ENCODE measurements at places on chromosomes 6 and 20.

DNA sequence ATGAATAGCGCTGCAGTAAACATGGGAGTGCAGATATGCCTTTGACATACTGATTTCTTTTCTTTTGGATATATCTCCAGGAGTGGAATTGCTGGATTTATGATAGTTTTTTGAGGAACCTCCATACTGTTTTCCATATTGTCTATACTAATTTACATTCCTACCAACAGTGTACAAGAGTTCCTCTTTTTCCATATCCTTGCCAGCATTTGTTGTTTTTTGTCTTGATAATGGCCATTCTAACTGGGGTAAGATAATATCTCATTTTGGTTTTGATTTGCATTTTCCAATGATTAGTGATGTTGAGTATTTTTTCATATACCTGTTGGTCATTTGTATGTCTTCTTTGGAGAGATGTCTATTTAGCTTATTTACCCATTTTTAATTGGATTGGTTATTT lies 3.3 kb downstream of the SYCP2L start:
- no peak for DNase-seq

DNA sequence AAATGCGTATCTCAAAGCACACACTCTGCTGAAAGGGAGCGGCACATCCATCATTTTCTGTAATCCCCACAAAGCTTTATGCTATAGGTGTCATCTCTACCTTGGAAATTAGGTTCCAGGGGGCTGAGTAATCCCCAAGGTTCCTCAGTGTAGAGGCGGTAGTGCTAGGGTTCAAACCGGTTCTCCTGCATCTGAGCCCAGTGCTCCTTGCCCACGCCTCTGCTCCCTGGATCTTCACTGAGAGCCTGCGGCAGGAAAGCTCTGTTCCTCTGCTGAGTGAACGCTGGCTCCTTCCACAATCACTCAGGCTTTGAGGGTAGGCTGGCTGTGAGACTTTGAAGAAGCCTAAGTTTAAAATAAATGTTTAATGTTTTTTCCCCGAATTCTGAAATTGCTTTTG lies 24.9 kb downstream of the SLC22A23 start:
- no peak for DNase-seq

- no peak for DNase-seq
Measured at GRCh38 chr6:100475554-100476320, 11.0 kb upstream of the SIM1 start.

- no peak for DNase-seq
Measured at GRCh38 chr20:22732751-22733150, 148.4 kb upstream of the FOXA2 start.

DNA sequence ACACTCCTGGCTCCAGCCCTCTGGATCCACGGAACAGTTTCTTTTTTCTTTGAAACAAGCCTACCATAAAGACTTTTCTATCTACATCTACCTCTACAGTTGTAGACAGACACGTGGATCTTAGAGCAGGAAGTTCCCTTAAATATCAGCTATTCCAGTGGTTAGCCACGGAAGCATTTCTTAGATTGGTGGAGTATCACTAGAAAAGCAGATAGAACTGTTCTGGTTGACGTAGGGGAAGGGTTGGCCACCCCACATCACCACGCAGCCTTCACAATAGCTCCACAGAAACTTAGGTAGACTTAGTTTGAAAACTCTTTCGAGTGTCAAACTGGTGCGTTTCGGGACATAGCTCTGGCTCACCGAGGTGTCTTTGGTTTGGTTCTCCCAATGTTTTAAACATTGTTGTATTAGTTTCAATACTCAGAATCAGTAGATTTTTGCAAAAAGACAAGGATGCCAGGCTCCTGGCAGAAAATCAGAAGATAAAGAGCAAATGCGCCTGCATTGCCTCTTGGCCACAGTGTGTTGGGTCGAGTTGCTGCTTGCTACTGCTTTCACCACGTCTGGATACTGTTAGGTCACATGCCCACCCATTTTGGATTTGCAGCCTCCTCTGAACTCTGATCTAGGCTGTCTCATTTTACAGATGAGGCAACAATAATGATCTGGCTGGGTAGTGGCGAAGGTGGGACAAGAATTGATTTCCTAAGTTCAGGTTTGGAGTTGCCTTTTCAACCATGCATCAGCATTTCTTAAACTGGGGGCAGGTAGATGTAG lies 71.5 kb upstream of the DTNBP1 start:
- no peak for DNase-seq
